ENCODE measurements at places on chromosomes 11 and 22. TPM values are rescaled to one million over a fixed set of nuclear protein-coding genes. Genes with fewer than 3 reads are reported as not detected.
A peak's percentile ranks its signal among the peaks of the same experiment; 100 is the strongest.

The POLD4 gene
- total RNA-seq = 86.6 TPM

The ABTB2 gene
- total RNA-seq = 9.9 TPM

The OR56B4 gene
- total RNA-seq = not detected

The OR52I2 gene
- not detected for total RNA-seq

The ZNF280A gene
- total RNA-seq = not detected

The PGA5 gene
- total RNA-seq = not detected

DNA sequence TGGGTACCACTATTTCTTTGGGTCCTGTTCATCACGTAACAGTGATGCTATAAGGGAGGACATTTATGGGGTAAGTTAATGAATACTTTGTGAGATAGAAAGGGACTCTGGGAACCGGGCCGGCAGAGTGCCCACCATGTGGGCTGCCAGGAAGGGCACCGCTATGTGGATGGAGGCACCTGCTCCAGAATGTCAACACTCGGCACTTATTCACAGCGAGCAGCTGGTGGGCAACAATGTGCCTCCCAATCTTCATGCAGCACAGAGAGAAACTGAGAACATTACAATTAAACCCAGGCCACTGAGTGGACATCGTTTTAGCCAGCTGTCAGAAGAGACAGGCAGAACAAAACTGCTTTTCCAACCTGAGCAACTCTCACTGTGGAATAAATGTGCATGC lies 15.8 kb upstream of the ELFN2 start:
- no peak overlapping the region for H3K4me3 ChIP-seq
- no peak overlapping the region for H3K27ac ChIP-seq
- H3K4me1 ChIP-seq = no peaks in the 10 kb centered on the region
- H3K27me3 ChIP-seq = peaks cover 4% of the 10 kb centered on the region
- no peaks in the 10 kb centered on the region for H3K36me3 ChIP-seq

GRCh38 chr11:19316434-19316833 lies 75.7 kb upstream of the E2F8 start:
- H3K27me3 ChIP-seq = peaks cover 11% of the 10 kb centered on the region
- DNase-seq = peak; percentile 43
- H3K27ac ChIP-seq = no peak overlapping the region
- H3K36me3 ChIP-seq = no peaks in the 10 kb centered on the region
- H3K4me3 ChIP-seq = no peak overlapping the region

- peaks cover 11% of the 10 kb centered on the region for H3K36me3 ChIP-seq
- peaks cover 21% of the 10 kb centered on the region for H3K4me1 ChIP-seq
- no peak overlapping the region for H3K27ac ChIP-seq
- H3K4me3 ChIP-seq = no peak overlapping the region
Measured at GRCh38 chr11:9990221-9990973, 303.6 kb downstream of the SBF2 start.

DNA sequence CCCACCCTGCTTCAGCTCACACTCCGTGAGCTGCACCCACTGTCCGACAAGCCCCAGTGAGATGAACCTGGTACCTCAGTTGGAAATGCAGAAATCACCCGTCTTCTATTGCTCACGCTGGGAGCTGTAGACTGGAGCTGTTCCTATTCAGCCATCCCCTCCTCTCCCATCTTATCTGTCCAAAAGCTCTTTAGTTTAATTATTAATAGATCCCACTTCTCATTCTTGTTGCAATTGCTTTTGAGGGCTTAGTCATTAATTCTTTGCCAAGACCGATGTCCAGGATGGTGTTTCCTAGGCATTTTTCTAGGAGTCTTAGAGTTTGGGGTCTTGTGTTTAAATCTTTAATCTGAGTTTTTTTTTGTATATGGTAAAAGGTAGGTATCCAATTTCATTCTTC lies 116.8 kb downstream of the TRIM44 start:
- H3K27me3 ChIP-seq = no peaks in the 10 kb centered on the region
- H3K4me3 ChIP-seq = no peak overlapping the region
- no peak overlapping the region for H3K27ac ChIP-seq
- H3K36me3 ChIP-seq = no peaks in the 10 kb centered on the region
- H3K4me1 ChIP-seq = peaks cover 15% of the 10 kb centered on the region
- DNase-seq = no peak

DNA sequence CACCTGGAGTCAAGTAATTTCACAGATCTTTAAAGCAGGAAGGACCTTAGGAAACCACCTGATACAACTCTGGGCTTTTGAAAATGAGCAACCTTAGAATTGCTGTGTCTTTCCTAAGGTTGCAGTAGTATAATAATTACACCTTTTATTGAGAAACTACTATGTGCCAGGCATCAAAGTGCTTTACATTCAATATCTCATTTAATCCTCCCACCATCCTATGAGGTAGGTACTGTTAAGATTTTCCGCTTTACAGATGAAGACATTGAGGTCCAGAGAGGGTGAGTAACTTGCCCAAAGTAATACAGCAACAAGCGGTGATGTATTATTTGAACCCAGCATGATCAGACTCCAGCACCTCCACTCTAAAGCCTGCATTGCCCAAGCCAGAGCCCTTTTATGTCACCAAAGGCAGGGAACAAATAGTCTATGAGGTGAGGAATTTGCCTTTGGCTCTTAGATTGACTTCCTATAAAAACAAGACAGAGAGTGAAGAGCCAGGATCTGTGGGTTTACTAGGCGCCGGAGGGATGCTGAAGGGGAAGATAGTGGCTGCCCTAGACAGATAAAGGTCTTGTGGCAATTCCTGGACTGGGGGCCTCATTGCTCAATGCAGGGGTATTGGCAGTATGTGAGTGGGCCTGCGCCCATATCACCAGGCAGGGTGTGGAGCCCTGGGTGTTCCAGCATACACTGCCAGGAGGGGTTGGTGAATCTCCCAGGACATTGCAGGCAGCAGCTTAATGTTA lies 157.1 kb downstream of the FBXO7 start:
- no peaks in the 10 kb centered on the region for H3K27me3 ChIP-seq
- no peaks in the 10 kb centered on the region for H3K4me1 ChIP-seq
- DNase-seq = no peak

DNA sequence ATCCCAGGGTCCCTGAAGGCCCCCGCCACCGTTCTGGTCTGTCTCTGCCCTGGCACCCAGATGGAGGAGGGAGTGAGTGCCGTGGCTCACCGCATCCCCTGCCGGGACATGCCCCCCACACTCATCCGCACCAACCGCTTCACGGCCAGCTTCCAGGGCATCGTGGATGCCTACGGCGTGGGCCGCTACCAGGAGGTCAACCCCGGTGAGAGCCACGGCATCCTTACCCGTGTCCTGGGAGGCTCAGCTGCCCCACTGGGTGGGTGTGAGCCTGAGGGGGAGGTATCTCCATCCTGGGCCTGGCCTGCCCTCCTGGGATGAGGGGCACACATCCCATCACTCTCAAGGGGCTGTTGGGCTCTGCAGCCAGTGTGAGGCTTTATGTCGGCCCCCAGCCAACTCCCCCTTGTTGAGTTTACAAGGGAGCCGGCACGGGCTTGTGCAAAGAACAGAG lies 6.1 kb downstream of the TCIRG1 start:
- H3K4me3 ChIP-seq = no peak overlapping the region
- H3K36me3 ChIP-seq = no peaks in the 10 kb centered on the region
- H3K4me1 ChIP-seq = 0 out of 2 replicates have a peak, but pooled peaks cover 1% of the 10 kb centered on the region
- no peaks in the 10 kb centered on the region for H3K27me3 ChIP-seq
- DNase-seq = no peak
- H3K27ac ChIP-seq = no peak overlapping the region

DNA sequence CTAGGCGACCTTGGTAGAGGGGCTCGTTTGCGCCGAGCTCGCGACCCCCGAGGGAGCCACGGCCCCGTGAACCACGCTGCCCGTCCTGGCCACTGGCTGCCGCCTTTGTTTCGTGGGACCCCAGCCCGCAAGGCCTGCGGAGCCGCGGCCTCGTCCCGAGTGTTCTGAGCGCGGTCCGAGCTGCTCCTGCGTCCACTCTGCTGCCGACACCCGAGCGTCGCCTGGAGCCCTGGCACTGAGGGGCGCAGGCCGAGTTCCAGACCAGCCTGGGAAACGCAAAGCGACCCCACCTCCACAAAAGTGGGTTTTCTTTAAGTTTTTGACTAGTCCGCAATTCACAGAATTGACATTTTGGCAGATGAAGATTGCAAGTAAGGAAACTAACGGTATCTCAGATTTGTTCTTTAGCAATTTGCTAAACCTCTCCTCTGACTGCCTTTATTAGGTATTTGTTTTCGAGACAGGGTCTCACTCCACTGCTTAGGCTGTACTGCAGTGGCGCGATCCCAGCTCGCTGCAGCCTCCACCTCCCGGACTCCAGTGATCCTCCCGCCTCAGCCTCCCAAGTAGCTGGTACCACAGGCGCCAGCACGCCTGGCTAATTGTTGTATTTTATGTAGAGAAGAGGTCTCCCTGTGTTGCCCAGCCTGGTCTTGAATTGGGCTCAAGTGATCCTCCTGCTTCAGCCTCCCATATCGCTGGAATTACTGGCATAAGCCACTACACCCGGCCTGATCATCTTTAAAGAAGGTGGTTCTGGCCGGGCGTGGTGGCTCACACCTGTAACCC lies 879 bp upstream of the RNH1 start:
- peaks cover 10% of the 10 kb centered on the region for H3K36me3 ChIP-seq
- peak overlapping the region; percentile 100 for H3K27ac ChIP-seq
- no peaks in the 10 kb centered on the region for H3K27me3 ChIP-seq
- DNase-seq = peak; percentile 64
- peaks cover 12% of the 10 kb centered on the region for H3K4me1 ChIP-seq
- H3K4me3 ChIP-seq = peak overlapping the region; percentile 80

DNA sequence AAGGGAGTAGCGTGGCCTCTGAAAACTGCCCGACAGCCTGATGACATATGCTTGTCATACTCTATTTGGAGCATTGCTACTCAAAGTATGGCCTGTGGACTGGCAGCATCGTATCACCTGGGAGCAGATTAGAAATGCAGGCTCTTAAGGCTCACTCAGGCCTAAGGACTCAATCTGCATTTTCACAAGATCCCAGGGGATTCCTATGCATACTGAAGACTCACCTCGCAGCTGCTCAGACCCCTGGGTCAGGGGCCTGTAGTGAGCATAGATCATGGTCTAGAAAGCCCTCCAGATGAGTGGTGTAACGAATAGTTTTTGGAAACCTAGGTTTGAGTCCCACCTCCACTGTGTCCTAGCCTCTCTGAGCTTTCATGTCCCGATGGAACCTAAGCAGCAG lies 126.3 kb downstream of the FEZ1 start:
- H3K27me3 ChIP-seq = no peaks in the 10 kb centered on the region
- H3K27ac ChIP-seq = no peak overlapping the region
- no peak overlapping the region for H3K4me3 ChIP-seq

GRCh38 chr22:36277482-36278291 lies 24.8 kb downstream of the APOL1 start:
- H3K36me3 ChIP-seq = peaks cover 34% of the 10 kb centered on the region
- no peaks in the 10 kb centered on the region for H3K4me1 ChIP-seq
- peak; percentile 74 for DNase-seq
- no peak overlapping the region for H3K4me3 ChIP-seq
- no peaks in the 10 kb centered on the region for H3K27me3 ChIP-seq
- no peak overlapping the region for H3K27ac ChIP-seq
